ENCODE measurements at places on chromosomes 5 and 9.

- no peak for DNase-seq
These were observed 87.7 kb downstream of the OSTF1 start for GRCh38 chr9:75176037-75176436.

GRCh38 chr9:79286992-79287707 is 284.6 kb upstream of the TLE4 start:
- no peak for DNase-seq

GRCh38 chr9:92291577-92291976 is 1.9 kb downstream of the IARS1 start:
- DNase-seq = no peak

DNA sequence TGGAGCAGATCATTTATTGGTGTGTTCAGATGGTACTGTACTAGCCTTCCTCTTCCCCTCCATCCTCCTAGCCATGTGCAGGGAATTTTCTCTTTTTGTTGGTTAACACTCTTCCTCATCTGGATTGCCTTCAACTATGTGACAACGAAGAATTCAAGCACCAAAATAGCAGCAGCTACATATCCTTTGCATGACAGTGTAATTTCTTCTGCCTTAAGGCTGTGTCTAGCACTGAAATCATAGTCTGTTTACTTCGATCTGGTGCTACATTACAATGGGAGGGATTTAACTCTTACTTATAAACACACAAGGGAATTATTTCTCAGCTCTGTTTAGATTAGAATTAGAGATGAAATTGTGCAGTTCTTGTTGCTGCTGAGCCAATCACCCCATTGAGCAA is 260.4 kb downstream of the ARL15 start:
- no peak for DNase-seq

- no peak for DNase-seq
These were observed 18.8 kb downstream of the RGS3 start for GRCh38 chr9:113482341-113482740.
